ENCODE measurements at places on chromosomes 4 and X.
A peak's percentile ranks its signal among the peaks of the same experiment; 100 is the strongest.

- no peak for DNase-seq
These were observed 73.3 kb downstream of the RGS12 start for GRCh38 chr4:3365871-3366842.

- no peak for DNase-seq
These were observed 221.9 kb downstream of the PDGFC start for GRCh38 chr4:156749426-156750403.

- DNase-seq, result no peak
These were observed 20.9 kb downstream of the APOOL start for GRCh38 chrX:85024562-85024961.

GRCh38 chr4:19054916-19055315 is 1033.4 kb upstream of the LCORL start:
- no peak for DNase-seq

DNA sequence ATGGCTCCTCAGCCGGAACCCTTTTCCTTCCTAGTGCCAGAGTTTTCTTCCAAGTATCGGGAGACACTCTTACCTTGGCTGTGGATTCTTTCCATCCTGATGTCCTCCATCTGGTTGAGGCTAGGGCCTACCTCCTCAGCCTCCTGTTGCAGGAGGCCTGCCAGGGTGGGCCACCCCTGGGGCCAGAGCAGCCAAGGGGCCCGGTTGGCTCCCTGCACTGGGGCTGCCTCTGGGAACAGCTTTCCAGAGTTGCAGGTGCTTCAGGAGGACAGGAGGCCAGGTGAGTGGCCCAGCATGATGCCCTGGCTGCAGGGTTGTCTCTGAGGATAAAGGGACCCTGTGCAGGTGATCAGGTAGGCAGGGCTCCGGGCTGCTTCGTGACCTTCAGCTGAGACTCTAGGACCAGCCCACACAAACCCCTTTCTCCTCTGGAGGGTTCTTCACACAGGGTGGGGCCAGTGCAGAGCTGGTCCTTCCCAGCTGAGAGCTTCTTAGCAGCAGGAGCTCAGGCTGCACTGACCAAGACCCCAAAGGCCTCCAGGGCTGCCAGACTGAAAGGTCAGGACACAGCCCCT is 5.3 kb upstream of the GPR78 start:
- no peak for DNase-seq

GRCh38 chr4:138609943-138610350 is 367.8 kb upstream of the SLC7A11 start:
- DNase-seq, result peak; percentile 27

DNA sequence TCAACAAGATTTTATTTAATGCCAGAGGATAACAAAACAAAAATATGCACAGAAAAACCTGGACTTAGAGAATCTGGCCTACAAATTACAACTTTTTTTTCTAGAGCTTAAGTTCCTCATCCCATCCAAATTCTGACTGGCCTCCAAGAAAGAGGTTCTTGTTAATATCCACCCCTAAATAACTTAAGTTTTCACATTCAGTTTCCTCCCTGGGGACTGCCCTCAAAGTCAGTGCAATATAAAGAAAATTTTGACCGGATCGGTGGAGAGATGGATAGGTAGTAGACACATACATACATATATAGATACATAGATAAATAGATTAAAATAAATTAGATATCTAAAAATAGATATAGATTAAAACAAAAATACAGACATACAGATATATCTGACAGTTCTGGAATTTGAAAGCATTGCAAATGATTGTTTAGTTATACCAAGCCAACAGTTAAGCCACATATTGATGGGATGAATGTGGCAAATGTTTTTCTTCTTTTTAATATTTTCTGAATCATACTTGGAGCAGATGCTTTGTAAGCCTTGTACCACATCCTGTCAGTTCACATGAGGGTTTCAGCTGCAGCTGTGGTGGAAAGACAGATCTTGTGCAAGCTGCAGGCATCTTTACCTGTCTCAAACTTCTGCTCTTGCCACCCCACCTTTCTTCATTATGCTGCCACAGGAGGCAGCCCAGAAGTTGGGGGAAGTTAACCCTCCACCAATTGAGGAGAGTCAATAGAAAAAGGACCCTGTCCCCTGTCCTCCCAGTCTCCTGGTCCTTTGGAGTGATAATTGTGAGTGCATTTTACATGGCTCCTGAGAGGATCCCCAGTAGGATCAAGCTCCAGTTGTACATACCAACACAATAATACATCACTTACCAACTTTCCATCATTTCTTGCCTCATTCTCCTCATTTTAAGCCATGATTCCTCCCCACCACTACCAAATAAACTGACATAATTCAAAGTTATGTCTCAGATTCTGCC is 58.5 kb upstream of the PRDM8 start:
- peak; percentile 61 for DNase-seq

DNA sequence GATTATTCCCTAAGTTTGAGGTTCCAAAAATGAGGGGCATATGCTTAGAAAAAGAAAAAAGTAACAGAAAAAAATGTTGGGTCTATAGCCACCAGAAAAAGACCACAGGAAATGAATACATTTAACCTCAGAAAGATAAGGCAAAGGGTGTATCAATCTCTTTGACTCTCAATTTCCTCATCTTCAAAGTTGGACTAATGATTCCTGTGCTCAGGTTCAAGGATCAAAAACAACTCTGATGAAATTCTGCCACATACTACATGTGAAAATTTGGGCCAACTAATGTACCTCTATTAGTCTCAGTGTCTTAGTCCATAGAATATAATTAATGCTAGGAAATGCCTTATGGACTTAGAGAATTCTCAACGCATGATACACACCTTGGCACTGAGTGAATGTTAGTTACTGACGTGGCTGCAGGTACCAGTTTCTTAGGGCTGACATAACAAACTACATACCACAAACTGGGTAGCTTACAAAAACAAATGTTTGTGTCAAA is 257.7 kb downstream of the ANKRD50 start:
- no peak for DNase-seq

GRCh38 chr4:55269995-55270394 is 76.0 kb upstream of the SRD5A3 start:
- no peak for DNase-seq

GRCh38 chr4:127203562-127204200 is 429.1 kb upstream of the INTU start:
- peak; percentile 60 for DNase-seq

GRCh38 chr4:17077105-17077504 is 178.7 kb upstream of the LDB2 start:
- no peak for DNase-seq

- DNase-seq, result peak; percentile 2
These were observed 71.0 kb downstream of the LAS1L start for GRCh38 chrX:65463550-65463949.

GRCh38 chrX:2628751-2629315 is 62.3 kb upstream of the CD99 start:
- no peak for DNase-seq

DNA sequence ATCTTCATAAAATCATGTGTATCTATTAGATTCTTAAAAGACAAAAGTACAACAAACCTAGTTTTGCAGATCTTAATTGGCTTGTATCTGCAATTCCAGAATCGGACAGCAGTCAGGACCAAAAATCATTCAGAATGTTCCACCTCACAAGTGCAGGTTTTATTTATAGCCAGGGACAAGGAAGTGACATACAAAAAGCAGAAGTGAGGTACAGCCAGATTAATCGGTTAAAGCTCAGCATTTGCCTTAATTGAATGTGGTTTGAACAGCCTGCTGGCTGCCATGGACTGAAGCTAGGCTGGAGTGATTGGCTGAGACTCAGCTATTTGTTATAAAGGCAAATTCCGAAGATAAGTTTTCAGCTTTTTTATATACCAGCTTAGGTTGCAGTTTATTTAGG is 932.6 kb downstream of the C4orf33 start:
- DNase-seq, result no peak

DNA sequence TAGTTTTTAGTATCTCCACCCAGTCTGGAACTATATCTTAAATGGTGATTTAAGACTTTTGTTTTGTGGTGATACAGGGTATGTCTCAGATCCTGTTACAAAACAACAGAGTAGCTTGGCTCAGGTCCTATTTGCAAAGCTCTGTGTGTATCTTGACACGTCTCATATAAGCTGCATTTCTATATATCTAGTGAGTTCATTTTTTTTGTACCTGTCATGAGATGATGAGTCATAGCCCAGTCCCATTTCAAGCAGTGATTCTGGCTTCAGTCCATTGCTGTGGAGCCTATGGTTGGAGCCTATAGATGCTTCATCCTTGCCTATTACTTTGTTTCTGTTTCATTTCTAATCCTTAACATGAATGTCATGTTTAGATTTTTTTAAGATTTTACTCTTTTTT is 23.0 kb downstream of the GRXCR1 start:
- peak; percentile 62 for DNase-seq

GRCh38 chrX:15834053-15834452 is 20.6 kb downstream of the AP1S2 start:
- no peak for DNase-seq

DNA sequence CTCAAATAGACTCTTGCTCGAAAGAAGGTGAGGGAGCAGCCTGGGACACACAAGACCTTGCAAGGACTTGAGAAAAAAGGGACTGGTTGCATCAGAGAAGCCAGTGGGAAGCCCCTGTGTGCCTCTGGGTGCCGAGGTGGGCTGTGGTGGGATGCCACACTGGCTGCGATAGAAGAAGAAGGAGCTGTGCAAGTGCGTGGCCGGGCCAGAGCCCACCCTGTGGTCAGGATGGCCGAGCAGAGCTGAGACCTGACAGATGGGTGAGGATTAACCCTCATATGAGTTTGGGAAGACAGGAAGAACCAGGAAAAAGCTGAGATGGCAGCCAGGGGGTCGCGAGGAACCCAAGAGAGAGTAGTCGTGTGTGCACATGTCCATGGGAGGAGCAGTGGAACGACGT is 44.6 kb upstream of the HGFAC start:
- no peak for DNase-seq

DNA sequence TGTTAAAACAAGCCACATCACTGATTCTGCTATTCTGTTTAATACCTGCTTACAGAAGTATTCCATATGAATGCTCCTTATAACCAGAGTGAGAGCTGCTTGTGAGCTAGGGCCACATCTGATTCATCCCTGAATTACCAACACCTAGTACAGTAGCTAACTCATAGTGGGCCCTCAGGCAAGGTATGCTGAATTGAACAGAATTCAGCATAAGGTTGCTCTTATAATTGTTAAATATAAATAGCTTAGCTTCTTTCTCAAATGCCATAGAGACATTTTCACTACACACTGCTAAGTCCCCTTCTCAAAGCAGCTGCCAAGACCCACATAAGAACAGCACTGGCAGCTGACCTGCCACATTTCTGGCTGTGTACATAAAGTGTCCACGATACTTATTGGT is 27.0 kb upstream of the MCF2 start:
- DNase-seq, result peak; percentile 38

GRCh38 chrX:110086916-110087484 is 84.1 kb downstream of the TMEM164 start:
- DNase-seq, result peak; percentile 88

DNA sequence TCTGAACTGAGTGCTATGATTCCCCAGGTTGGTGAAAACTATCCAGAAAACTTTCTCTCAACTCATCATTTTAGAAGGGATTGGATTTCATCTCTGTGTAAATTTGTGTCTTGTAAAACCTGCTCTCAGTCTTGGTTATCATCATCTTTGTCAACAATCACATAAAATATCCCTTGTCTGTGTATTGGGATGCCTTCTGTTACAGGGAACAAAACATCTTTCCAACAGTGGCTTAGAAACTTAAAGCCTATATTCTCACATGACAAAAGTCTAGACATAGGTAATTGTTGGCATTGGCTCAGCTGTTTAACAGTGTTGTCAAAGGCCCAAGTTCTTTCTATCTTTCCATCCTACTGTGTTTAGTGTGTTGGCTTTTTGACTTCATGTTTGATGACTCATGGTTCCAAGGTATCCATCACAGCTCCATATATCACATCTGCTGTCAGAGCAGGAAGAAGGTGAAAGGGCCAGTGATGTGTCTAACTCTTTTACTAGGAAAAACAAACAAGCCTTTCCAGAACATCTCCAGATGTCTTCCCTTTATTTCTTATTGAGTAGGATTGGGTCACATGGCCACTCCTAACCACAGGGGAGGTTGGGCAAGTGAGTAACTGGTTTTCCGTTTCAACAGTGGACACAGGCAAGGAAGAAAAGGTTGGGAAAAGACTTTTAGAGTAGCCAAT is 65.0 kb downstream of the PHEX start:
- DNase-seq, result peak; percentile 54

GRCh38 chr4:145736241-145736831 is 56.4 kb downstream of the C4orf51 start:
- DNase-seq, result no peak

- no peak for DNase-seq
These were observed 781.4 kb downstream of the KLHL13 start for GRCh38 chrX:117335209-117335608.

DNA sequence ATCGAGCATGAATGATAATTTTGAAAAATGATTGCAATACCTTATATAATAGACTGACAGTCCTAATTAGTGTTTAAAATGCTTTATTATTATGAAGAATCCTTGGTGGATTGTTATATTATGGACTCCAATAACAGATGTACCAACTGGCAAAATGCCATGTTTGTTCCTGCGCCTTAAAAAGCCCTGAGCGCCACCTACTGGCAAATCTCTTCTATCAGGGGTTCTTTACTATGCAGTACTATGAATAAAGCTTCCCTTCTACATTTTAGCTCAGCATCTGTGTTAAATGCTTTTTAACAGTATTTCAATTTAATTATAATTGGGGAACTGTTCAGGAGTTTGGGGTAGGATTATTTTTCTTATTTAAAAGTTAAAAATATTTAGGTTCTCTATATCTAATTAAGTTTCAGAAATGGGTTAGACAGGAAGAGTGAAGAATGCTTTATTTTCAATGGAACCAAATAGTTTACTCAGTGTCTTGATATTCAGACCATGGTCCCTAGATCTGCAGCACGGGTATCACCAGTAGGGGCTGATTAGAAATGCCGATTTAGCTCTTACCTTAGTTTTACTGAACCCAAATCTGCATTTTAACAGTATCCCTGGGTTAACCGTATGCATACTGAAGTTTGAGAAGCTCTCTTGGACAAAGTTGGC is 20.0 kb downstream of the CFAP97 start:
- DNase-seq, result peak; percentile 29

GRCh38 chrX:50769389-50770063 is 44.5 kb downstream of the SHROOM4 start:
- DNase-seq, result no peak

DNA sequence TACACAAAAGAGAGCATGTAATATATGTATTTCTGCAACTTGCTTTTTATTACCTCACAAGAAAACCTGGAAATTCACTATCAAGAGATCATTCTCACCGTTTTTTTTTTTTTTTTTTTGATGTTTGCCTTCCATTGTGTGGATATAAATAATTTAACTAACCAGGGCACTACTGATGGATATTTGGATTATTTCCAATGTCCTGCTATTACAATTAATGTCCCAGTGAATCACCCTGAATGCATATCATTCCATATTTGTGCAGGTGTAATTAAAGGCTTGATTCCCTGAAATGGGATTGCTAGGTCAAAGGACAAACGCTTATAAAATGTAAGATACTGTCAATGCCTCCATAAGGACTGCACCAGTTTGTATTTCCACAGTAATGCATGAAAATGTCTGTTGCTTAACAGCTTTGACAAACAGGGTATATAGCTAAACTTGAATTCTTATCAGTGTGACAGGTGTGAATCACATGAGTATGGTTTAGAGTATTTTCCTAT is 87.8 kb downstream of the NCAPG start:
- no peak for DNase-seq

Measured in foreskin keratinocyte (primary cell).